ENCODE measurements at places on chromosomes 2 and 18. TPM values are rescaled to one million over a fixed set of nuclear protein-coding genes. Genes with fewer than 3 reads are reported as not detected.

Gene STPG4
- total RNA-seq, result 1.2 TPM

Gene ECEL1
- total RNA-seq, result not detected

Gene MYOM1
- total RNA-seq, result not detected

Gene MBOAT2
- 31.1 TPM for total RNA-seq

Gene CDCA7
- total RNA-seq, result 14.9 TPM
